ENCODE measurements at places on chromosomes 16 and 17. TPM values are rescaled to one million over a fixed set of nuclear protein-coding genes. Genes with fewer than 3 reads are reported as not detected.

- no peak for DNase-seq
Observed at GRCh38 chr17:48011405-48012150, 26.0 kb downstream of the COPZ2 start.

The NMRAL1 gene
- polyA plus RNA-seq, result 37.3 TPM

The SLC47A1 gene
- 24.5 TPM for polyA plus RNA-seq

The GNG13 gene
- 0.31 TPM for polyA plus RNA-seq

- no peak for DNase-seq
Observed at GRCh38 chr17:60656499-60656898, 21.2 kb upstream of the BCAS3 start.

- no peak for DNase-seq
Observed at GRCh38 chr16:19168371-19169081, 486 bp downstream of the SYT17 start.

DNA sequence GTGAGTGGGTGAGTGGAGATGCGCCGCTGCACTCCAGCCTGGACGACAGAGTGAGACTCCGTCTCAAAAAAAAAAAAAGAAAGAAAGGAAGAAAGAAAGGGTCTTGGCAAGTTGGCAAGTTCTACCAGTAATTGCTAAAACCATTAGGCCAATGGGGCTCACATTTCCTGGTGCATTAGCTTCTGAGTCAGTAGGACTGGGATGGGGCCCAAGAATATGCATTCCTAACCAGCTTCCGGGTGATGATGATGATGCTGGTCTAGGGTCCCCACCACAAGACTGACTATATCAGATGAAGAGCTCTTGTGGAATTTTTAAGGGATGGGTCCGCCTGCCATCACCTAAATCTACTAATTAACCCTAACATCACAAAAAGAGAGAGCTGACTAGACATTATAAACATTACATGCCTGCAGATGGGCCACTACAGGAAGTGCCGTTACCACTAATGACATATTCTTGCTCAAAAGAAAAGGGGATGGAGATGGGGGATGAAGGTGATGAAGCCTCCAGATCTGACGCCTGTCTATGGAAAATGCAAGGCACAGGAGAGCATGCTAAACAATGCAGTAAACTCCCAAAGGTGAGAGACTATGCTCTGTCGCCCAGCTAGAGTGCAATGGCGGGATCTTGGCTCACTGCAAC, 13.1 kb downstream of the MYH11 start:
- no peak for DNase-seq

The MRPS34 gene
- 65.0 TPM for polyA plus RNA-seq

- DNase-seq, result no peak
Observed at GRCh38 chr17:40993839-40994238, at the start of gene KRTAP3-3. KRTAP3-3 (minus strand) TSS chr17:40994164; CDS start chr17:40994097, 67 bp downstream.

DNA sequence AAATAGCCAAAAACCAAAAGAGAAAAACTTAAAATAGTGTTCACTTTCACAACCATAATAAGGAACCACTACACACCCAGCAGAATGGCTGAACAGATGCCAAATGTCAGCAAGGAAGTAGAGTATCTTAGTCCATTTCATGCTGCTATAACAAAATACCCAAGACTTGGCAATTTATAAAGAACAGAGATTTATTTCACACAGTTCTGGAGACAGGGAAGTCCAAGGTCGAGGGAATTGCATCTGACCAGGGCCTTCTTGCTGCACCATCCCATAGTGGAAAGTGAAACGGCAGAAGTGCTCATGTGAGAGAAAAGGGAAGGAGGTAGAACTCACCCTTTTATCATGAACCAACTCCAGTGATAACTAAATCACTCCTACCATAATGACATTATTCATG, 33.8 kb upstream of the CCL22 start:
- no peak for DNase-seq
